AG10803 (cell line): ENCODE measurements at places on chromosomes 5 and 9.

DNA sequence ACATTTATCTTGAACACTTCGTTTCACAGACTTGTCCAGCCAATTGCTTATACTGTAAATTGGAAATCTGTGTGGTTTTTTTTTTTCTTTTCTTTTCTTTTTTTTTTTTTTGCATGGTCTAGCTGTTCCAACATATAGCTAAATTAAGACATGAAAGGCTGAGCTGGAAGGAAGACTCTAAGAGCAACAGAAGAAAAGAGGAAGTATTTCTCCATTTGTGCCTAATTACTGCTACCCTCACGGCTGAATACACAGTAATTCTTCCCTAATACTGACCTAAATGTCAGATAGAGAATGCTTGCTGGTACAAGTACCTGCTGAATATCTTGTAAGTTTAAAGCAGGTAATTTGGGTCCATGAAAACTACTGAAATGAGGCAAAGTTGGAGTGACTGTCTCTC, 11.0 kb upstream of the HAPLN1 start:
- DNase-seq: no peak

- no peak for DNase-seq
Measured at GRCh38 chr5:152933056-152933455, 528.0 kb upstream of the NMUR2 start.

GRCh38 chr9:36932198-36932597, 101.9 kb downstream of the PAX5 start:
- DNase-seq: no peak

DNA sequence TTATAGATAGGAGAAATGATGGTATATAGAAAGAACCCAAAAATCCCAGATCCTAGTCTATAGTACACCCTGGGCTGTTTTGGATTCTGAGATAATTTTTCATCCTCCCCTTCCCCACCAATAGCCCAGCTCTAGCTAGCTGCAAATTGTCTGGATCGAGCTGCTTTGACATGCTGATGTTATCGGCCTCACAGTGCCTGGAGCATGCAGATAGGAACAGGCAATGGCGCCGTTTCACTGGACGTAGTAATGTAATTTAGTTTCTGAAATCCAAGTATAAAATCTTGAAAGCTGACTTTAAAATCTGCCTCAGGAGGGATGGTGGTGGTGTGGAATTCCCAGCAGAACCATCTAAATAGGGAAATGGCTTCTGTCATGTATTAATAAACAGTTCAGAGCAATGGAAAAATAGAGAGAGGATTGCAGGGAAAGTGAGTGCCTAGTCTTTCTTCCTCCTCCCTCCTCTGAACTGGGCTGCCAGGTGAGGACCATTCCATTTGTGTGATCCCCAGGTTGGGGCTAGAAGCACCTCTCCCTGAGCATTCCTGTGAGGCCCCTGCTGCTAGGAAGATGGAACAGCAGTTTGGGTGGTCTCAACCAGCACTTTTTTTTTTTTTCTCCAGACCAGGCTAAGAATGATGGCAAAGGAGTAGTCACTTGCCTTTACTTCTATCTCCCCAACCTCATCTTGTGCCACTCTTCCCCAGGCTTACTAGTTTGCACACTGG, 31.9 kb downstream of the FAM219A start:
- DNase-seq: no peak
